ENCODE measurements at places on chromosomes 2 and 18.

DNA sequence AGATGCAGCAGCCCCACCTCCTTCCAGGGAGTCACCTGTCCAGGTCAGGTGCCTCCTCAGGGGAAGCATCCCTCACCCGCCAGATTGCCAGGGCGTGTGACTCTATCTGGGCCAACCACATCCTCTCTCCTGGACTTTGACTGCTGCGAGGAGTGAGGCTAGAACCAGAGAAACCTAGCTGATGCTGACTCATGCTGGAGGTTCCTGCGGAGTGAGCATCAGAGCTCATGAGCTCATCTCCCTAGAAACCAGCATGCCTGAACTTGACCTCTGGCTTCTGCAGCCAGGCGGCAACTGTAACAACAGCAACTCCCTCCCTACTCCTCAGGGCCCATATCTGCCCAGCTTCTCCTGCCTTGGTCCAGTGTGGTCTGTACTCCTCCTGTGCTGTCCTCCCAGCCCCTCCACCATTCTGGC is 28.3 kb upstream of the NT5DC4 start:
- peak; percentile 92 for DNase-seq

DNA sequence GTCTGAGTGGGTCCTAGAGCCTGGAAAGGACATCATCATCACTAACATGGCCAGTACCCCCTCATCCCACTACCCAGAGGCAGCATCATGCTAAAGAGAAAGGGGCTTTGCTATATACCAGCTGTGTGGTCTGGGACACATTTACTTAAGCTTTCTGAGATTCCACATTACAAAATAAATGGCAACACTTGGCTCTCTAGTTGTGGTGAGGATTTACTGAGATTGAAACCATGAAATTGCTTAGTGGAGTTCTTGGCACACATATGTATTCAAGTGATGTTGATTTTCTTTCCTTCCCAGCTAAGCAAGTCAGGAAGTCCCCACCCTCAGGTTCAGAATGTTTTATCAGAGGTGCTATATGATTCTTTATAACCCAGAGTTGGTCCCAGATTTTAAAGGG is 362.0 kb downstream of the CLIP4 start:
- DNase-seq, result no peak

GRCh38 chr2:128354726-128355470 is 36.2 kb upstream of the HS6ST1 start:
- DNase-seq, result no peak

- no peak for DNase-seq
Measured at GRCh38 chr2:150159300-150159699, 328.2 kb downstream of the RND3 start.

DNA sequence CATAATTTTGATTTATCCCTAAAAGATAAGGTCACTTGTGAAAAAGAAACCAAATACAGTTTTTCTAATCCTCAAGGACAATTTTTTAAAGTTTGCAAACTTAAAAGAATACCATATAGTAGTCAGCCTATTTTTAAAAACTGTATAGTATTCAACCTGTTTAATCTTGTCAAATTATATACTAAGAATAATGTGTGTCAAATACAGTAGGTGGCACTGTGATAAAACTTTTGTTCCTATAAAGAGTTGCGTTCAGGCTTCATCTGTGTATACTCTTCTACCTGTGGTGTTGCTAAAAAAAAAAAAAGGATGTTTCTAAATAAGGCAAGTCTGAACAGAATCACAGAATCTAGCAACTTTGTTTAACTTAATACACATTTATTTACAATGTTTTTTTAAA is 68.6 kb downstream of the CCDC138 start:
- DNase-seq, result peak; percentile 10

DNA sequence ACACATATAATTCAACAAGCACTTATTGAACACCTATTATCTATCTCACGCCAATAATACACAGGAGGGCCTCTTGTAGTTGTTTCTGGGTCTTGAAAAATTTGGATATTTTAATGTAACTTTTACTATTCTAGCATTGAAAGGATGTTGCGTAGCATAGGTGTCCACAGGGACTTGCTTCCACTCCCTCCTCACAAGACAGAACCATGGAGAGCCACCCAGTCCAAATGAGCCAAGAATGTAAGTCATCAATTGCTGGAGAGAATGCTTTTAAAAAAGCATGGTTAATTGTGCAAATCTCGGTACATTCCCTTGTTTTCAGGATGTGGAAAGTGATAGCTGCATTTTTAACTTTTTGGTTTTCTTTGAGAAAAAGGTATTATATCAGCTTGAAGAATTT is 46.8 kb downstream of the DOCK10 start:
- DNase-seq, result no peak

- DNase-seq, result no peak
Measured at GRCh38 chr2:40359811-40360210, 92.1 kb downstream of the SLC8A1 start.

GRCh38 chr18:47471784-47472183 is 220.3 kb upstream of the SKOR2 start:
- DNase-seq, result no peak

- no peak for DNase-seq
Measured at GRCh38 chr2:108220191-108220590, 19.6 kb upstream of the SULT1C3 start.

DNA sequence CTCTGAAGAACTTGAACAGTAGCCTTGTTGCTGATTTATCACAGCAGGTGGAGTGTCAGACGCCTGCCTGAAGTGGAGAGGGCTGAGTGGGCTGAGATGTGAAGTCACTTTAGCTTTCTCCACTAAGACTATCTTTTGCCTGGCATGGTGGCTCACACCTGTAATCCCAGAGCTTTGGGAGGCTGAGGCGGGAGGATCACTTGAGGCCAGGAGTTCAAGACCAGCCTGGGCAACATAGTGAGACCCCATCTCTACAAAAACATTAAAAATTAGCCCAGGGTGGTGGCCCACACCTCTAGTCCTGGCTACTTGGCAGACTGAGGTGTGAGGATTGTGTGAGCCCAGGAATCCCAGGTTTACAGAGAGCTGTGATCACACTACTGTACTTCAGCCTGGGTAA is 60.6 kb upstream of the TTC39C start:
- DNase-seq, result no peak

DNA sequence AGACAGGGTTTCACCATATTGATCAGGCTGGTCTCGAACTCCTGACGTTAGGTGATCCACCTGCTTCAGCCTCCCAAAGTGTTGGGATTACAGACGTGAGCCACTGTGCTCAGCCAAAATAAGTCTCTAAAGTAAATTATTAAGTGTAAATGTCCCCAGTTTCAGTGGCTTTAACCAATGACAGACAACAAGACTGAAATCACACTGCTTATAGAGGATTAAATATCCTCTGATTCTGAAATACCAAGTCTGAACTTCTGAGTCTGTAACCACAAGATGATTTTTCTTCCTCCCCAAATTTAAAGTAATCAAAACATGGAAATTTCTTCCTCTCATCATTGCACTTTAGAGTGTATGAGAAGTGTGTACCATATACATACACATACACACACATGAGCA is 16.5 kb upstream of the ANKRD44 start:
- no peak for DNase-seq

DNA sequence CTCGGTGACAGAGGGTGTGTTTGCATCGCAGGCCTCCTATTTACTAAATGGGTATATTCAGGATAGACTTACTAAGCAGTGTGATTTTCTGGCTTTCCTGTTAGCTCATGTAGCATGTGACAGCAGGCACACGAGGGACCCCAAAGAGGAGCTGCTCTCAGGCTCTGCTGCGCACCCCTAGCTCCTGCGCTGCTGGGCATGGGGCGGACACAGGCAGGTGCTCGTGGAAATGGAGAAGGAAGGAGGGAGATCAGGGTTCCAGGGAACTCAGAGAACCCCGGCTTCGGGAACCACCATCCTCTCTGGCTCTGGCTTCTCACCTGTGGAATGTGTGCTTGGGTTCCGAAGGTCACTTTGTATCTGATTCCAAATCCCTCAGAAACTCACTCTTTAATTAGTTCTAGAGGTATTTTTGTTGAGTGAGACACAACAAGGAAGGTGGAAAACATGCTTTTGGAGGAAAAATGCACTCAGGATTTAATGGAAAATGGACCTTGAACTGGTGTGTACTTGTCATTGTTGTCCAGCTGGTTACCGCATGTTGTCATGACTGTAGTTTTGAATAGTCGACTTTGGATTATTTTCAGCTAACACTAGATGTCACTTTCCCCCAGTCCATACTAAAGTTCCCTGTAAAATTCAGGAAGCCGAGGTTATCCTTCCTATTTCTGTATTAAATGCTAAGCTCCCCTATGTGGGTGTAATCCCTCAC is 3.5 kb downstream of the SNTG2 start:
- no peak for DNase-seq

- no peak for DNase-seq
Measured at GRCh38 chr2:647003-647560, 30.1 kb downstream of the TMEM18 start.

Measured in activated CD4-positive, alpha-beta T cell treated with anti-CD3 and anti-CD28 coated beads, Interleukin-10, Interleukin-2, amounts not matched to agents 100 ng/mL and 50 ng/mL, durations not matched to agents 16 hours and 8 hours (primary cell).